ENCODE measurements at places on chromosomes 7 and 10. TPM values are rescaled to one million over a fixed set of nuclear protein-coding genes. Genes with fewer than 3 reads are reported as not detected.
A peak's percentile ranks its signal among the peaks of the same experiment; 100 is the strongest.

DNA sequence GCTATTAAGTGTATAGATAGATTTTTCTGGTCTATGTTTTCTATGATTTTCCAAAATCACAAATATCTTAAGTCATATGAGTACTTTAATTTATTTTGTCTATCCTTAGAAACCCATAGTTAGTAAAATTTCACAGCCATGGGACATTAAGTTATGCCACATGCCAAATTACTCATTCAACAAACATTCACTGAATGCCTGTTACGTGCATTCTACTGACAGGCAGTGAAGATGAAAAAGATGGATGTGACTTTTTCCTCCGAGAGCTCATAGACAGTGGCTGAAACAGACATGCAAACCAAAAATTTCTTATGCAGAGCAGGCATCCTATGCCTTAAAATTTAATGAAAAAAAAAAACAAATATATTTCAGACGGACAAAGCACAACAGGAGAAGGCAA, 84.9 kb downstream of the CHRM2 start:
- DNase-seq: peak; percentile 20

DNA sequence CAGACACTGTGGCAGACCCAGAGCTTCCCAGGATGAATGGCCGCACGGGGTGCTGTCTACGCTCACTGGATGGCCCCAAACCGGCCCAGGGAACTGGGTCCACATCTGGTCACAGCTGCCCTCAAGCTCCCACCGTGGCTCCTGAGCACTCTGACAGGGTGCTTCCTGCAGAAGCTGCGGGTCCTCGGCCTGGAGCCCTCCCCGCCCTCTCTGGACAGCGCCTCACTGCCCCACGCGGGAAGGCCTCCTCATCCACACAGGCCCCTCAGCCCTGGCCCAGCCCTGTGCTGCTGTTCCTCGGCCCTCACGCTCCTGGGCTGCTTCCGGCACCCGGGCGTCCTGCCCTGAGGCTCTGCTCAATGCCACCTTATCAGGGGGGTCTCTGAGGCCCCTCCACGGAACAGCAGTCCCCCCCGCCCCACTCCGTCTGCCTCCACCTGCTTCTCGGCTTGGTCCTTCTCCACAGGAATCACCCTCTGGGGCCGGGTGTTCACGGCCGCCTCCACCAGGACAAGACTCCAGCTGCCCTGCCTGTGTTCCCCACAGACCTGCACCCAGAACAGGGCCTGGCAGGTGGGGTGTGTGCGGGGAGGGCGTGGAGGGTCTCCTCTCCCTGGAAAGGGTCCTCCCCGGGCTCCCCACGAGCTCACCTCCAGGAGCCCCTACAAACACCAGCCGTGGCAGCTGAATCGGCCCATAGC, 75.4 kb upstream of the PDGFA start:
- no peak for DNase-seq

DNA sequence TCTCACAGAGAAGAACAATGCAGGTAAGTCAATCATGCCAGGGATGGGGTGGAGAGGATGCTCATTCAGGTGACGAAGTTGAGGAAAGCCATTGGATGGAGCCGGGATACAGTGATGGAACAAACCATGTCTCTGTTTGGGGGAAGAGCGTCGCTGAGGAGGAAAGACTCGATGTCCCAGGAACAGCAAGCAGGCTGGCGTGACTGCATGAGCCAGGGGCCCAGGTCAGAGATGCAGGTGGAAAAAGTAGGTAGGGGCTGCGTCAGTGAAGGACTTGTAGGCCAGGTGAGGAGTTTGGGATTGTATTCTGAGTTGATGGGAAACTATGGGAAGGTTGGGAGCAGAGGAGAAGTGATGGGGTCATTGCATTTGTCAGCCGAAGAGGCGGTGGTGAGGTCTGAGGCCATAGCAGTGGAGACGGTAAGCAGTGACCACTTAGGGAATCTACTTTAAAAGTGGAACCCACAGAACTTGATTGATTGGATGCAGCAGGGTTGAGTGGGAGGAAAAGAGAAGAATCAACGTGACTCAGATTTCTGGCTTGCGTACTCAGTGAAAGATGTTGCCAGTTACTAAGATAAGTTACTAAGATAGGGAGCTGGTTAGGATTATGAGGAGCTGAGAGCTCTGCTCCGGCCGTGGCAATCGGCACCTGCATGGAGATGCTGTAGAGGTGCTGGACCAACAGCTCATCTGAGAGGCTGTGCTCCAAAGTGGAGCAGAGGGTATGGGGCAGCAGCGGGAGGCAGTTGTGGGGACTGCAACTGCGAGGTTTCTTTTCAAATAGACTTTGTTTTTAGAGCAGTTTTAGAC, 12.5 kb upstream of the IL2RA start:
- no peak for DNase-seq

CLDN4 gene
- not detected for total RNA-seq

CTAGE8 gene
- not detected for total RNA-seq

DNA sequence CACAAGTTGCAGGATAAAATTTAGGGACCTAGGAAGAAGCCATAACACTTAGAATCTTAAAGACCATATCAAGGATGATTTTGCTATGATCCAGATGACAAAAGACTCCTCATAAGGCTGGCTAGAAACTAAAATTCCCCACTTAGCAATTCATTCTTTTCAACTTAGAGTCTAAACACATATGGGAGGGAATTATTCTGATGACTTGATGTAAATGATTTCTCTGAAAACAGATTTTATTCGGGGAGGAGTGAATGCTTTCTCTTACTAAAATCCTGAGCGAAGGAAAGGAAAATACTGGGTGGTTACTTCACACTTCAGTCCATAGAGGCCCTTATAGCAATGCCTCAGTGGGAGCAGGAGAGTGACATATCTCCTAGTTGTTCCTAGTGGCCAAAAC, 138.7 kb upstream of the SORCS1 start:
- DNase-seq: no peak

- peak; percentile 27 for DNase-seq
Measured at GRCh38 chr10:113475381-113475807, 77.5 kb upstream of the HABP2 start.

FBXO24 gene
- total RNA-seq: 0.21 TPM

- no peak for DNase-seq
Measured at GRCh38 chr10:80506836-80507487, 30.7 kb upstream of the SH2D4B start.

GRCh38 chr7:98294798-98295382, 13.4 kb downstream of the BRI3 start:
- DNase-seq: peak; percentile 58

DNA sequence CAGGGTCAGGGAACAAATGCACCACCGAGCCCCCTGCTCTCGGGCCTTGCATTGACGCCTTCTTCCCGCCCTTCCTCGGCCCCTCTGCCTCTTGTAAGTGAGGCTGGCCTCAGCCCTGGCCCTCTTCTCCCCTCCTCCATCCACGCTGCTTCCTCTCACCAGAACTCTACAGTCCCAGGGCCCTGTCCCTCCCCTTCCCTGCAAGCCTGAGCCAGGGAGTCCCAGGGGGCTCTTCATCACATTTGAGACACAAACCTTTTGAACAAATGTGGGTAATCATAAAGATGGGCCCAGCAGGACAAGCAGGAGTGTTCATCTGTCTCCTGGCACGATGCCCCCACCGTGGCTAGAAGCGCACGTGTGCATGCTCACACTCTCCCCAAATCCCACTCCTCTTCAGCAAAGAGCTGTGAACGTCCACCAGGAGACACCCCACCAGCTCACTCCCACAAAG, 57.7 kb downstream of the SLIT1 start:
- no peak for DNase-seq

GCK gene
- total RNA-seq: 0.13 TPM

GRCh38 chr7:158421361-158421760, 166.3 kb downstream of the PTPRN2 start:
- DNase-seq: no peak

CASD1 gene
- total RNA-seq: 70.1 TPM

DNA sequence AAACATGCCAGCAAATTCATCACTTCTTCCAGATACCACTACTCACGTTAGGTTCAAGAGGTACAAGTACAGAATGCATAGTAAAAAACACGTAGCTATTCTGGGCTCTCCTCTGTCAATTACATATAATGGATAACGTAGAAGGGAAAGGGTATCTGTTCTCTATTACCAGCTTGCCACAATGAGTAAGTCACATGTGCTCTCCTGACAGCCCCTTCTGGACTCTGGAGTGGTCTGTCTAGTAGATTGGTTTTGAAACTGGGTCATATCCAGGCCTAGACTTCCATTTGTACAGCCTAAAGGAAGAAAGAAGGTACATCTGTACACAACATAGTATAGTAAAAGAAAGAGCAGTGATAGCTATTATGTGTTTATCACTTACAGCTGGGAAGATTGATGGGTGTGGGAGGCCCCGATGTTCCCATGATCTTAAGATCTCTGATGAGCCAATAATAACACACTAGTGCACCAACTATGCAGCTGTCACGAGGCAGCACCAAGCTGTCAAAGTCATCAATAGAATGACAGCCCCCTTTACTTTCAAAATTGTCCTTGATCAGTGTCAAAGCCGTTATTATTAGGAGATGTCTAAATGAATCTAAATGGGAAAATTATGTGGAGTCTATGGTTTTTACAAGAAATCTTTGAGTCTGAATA, 161.9 kb upstream of the AGK start:
- no peak for DNase-seq

DNA sequence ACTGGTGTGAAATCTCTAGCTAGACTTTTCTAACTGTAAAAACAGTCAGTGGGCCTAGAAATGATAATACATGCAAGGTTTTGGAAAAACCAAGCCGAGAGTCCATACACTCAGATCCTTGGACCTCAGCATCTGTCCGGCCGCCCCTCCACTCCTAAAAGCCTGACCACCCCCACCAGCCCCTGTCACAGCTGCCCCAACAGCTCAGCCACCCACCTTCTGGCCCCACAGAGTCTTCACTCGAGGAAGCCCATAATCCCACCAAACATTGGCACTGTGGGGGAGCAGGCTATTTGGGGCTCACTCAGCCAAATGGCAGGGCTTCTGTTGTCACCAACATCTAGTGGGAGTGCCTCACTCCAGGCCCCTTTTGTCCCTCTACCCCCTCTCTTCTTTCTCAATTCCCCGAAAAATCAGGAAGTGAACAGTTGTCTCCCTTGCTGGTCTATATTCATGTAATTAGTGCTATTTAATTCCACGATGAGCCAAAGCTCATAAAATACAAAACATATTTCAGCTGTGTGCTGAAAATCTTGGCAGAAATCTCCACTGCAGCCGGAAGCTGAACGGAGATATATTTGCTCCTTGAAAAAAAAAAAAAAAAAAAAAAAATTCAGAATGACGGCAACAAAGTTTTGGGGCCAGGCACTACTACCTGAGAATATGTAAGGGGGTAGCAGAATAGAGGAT, 55.5 kb downstream of the PLXNA4 start:
- no peak for DNase-seq

DNA sequence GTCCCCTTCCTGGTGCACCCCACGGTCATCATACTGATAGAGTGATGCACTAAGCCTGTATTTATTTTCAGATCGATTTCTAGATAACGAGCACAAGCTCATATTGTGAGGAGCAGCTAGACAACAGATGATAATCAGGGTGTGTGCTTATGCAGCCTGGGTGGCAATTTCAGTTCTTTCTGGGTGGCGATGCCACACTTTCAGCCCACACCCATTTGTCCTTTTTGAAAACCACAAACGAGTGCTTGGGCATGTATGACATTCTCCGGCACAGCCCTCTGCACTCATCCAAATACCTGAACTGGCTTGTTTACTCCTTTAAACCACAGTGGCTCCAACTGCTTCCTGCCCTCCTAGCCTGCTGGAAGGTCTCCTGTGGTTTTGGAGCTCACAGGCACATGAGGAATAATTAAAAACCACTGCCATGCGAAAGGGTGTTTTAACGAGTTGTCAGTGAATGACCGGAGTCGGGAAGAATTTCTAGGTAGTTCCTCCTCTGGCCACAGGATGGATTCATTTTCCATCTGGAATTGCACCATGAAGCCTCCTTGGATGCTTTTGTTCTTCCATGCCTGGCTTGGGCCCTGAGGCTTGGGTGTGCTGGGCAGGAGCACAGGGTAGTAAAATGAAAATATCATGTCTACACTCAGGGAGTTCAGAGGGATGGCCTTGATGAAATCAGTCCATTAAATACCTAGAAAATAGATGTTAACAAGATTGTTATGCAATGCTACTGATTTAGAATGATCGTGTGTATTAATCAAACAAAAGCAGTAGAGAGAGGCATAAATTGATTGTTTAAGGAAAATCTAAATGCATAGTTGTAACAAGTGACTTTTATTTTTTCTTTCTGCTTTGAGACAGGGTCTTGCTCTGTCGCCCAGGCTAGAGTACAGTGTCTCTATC, 52.4 kb upstream of the ITGB1 start:
- peak; percentile 98 for DNase-seq

GRCh38 chr10:45082176-45082575, 81.5 kb downstream of the ZNF22 start:
- no peak for DNase-seq

DNA sequence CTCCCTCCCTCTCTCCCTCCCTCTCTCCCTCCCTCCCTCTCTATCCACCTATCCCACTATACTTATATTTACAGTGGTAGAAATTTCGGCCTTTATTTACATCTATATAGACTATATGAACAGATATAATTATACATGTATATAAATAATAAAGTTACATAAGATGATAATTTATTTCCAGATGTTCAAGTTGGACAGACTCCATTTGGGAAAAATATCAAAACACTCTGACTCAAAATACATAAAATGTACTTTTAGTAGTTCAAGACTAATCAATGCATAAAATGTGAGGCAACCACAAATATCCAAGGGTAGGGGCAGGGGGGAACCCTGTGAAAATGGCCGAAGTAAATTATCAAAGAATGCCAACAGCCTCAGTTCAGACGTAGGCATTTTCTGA, 203.0 kb downstream of the FANK1 start:
- no peak for DNase-seq

HSPA12A gene
- total RNA-seq: 5.4 TPM

DNA sequence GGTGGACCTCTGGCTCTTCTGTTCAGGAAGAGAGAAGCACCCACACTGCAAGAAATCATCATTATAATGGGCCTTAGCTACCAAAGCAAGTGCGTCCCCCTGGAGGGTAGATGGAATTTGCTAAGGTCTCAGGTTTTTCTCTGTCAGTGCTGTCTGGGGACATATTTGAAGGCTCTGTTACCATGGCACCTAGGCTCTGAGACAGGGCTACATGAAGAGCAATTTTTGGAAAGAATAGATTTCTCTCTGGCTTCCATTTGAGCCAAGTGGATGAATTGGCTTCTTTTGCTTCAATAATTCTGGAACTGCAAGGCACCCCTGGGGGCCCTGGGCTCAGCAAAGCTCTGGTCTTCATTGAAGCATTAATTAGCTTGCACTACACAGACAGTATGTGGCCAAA, 349.1 kb upstream of the GALNT17 start:
- DNase-seq: no peak

GRCh38 chr7:101991860-101992259, 174.4 kb downstream of the CUX1 start:
- DNase-seq: no peak

Data from myocyte (in vitro differentiated cells).